NCI-H1092 (cell line): ENCODE measurements at places on chromosomes 3 and 15.

DNA sequence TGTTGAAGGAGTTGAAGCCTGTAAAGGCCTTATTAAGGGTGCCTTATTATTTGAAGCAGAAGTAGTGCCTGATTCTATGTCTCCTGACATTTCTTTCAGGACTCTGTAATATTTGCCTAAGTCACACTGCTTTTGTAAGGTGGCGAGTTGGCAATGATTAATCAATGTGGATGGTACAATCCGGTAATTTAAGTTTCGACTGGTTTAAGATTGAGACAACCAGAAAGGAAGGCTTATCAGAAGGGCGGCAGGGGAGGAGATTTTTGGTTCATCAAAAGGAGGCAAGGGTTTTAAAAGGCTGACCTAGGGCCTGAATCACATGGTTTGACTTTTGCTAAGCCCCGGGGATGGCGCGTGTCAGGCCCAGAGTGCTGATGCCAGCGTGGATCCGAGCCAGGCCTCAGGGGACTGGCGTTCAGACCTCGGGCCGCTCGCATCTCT is 830 bp upstream of the RNF13 start:
- no peak for DNase-seq

DNA sequence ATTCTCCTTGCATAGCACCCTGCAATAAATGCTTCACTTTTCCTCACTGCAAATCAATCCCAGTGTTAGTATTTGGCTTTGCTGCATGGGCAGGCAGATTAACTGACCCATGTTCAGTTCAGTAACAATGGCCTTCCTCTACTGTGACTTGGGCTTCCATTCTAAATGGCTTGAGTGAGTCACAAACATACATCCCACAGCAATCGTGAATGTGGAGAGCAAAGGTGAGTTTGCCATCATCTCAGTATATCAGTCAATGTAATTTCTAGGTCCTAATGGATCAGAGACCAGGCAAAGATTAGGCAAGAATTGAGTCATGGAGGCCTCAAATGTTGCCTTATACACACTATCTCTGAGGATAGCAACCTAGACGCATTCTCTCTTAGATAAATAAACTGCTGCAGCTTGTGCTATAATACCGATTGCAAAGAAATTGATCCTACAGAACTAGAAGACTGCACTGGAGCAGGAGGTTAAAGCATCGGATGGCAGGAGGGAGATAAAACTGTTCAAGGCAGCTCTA is 8.3 kb upstream of the ATP8B4 start:
- no peak for DNase-seq

GRCh38 chr3:14806641-14807263 is 12.0 kb upstream of the FGD5 start:
- DNase-seq, result no peak

DNA sequence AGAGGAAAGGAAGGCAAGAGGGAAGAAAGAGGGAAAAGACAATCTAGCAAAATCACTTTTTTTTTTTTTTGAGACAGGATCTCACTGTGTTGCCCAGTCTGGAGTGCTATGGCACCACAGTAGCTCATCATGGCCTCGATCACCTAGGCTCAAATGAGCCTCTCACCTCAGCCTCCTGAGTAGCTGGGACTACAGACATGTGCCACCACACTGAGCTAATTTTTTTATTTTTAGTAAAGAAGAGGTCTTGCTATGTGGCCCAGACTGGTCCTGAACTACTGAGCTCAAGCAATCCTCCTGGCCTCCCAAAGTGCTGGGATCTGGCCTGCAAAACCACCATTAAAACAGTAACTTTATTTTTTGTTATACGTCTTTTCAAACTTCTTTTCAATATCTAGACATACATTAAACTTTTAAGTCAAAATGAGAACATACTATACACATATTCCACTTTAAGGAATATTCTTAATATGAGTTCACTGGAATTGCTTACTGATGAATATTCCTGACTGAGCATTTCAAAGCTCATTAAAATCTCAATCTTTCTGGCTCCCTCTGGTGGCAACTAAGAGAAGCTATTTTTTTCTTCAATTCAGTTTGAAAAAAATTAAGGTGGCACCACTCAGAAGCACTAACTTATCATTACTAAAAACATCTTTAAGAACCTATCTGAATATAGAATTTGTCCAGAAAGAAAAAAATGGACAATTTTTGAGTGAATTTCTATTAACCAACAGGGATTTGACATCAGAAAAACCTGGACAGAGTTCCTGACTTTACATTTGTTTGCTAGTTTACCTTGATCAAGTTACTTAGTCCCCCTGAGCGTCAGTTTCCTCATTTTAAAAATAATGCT is 40.9 kb downstream of the UACA start:
- no peak for DNase-seq

- DNase-seq, result no peak
Measured at GRCh38 chr15:76932135-76932966, 802 bp downstream of the RCN2 start.

GRCh38 chr15:25714538-25714840 is 148.6 kb downstream of the ATP10A start:
- no peak for DNase-seq

DNA sequence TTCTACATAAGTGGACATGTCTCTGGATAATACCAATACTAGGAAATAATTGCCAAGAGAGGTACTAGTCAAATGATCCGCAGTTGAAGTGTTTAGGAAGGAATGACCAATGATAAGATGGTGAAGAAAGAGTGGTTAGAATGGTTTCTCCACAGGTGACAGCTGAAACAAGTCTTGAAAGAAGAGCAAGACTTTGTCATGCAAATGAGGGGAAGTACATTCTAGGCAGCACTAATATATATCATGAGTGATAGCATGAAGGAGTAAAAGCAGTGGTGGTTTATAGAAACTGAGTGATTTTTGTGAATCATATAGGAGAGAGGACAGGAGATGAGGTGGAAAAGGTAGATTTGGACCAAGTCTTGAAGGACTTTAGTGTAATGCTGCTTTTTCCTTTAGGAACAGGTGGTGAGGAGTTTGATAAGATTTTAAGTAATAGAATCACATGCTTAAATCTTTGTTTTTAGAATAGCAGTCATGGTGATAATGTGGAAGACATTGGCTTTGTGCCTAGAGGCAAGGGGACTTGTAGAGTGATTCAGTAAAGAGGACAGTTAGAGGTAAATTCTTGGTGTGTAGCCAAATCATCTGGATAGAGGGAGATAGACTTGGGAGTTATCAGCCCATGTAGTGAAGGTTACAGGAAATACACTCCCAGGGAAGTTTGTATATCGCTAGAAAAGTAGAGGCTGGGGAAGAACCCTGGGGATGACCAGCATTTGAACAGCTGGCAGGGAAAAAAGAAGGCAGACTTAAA is 31.9 kb downstream of the SLMAP start:
- DNase-seq, result no peak

DNA sequence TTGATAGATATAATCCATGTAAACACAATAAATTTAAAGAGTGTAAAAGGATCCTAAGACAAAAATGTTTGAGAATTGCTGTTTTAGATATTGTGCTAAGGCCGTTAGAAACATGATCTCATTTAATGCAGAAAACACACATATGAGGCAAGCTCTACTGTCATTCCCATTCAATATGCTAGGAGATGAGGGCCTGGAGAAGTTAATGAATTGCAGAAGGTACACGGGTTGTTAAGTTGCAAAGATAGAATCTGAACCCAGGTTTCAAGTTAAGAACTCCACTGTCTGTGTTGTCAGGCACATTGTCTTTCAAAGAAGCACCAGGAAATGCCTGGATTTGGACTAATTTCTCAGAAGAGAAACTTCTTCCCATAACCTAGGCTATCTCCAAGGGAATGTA is 65.1 kb upstream of the SAMMSON start:
- DNase-seq, result no peak

- DNase-seq, result no peak
Measured at GRCh38 chr15:100196326-100197058, 145.3 kb downstream of the ADAMTS17 start.

GRCh38 chr3:10941972-10942371 is 50.6 kb upstream of the SLC6A1 start:
- DNase-seq, result no peak

DNA sequence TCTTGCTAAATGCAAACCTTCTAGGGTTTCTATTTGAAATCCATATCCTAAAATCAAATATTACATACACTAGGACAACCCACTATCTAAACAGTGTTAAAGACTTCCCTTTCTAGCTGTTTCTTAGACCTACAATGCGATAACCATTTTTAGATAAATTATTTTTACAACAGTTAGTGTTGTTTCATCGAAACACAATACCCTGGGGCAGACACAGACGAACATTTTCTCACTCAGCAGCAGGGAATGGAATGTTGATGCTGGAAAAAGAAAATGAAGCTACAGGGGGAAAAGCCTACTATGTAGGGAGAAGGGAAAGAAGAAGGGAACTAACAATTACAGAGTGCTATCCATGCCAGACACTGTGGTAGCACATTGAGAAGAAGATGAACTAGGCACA is 6.0 kb upstream of the HERC1 start:
- DNase-seq, result no peak

GRCh38 chr3:46893146-46893748 is 15.7 kb downstream of the PTH1R start:
- no peak for DNase-seq

DNA sequence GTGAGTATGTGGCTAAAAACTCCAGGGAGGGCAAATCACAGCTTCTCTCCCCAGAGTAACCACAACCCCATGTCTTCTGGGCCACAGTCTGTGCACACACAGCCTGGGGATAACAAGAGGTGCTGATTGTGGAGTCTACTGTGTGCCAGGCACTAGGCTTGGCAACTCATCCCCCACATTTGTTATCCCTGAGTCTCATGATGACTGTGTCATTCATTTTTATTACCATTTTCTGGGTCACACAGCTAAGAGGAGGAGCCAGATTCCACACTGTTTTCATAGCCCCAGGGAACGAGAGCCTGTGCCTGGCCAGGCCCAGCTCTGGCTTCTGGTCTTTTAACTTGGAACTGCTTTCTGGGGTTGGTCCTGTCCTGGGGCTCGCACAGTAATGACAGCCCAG is 34.5 kb downstream of the ESYT3 start:
- no peak for DNase-seq

GRCh38 chr3:103499132-103499900 is 1064.5 kb downstream of the ZPLD1 start:
- no peak for DNase-seq

GRCh38 chr3:141840737-141841544 is 35.5 kb upstream of the ATP1B3 start:
- no peak for DNase-seq

- DNase-seq, result no peak
Measured at GRCh38 chr15:38994310-38994709, 429.7 kb upstream of the RASGRP1 start.

GRCh38 chr3:149790268-149790667 is 2.1 kb downstream of the ANKUB1 start:
- no peak for DNase-seq

- no peak for DNase-seq
Measured at GRCh38 chr15:89991312-89991711, 9.8 kb upstream of the ZNF710 start.

- no peak for DNase-seq
Measured at GRCh38 chr3:143090976-143091837, 28.4 kb upstream of the CHST2 start.

DNA sequence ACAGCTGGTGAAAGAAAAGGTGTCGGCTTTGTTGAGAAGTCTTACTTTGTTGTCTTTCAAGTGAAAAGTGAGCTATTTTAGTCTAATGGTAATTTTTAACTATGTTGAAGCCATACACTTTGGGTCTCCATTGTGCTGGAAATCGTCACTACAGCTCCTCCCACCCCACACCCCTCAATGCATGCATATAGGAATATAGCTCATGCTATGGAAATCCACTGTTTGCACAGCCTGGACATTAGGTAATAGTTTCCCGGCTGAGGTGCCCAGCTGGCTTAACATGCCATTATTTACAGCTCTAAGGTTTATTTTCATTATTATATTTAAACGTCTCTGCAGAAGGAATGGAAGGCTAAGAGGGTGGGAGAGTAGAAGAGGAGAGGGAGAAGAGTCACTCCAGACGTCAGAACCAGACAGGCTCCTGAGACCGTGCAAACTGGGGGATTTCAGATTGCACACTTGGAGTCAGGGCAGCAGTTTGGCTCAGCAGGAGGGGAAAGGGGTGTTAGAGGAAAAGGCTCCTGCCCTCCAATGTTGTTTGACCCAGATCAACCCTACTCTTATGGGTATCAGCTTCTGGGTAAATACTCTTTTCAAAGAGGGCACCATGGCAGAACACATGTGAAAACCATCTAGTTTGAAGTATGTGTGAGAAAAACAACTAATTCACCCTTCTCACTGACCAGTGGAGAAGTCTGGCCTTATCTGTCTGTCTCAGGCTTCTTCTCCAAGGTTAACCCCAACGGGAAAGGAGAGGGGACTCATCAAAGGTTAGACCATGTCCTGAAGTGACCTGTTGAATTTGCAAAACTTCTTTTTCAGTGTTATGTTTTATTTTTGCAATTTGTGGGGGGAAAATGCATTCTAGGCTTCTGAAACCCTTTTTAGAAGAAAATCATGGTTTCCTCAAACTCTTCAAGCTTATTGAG is 218.7 kb upstream of the CTDSPL start:
- no peak for DNase-seq

DNA sequence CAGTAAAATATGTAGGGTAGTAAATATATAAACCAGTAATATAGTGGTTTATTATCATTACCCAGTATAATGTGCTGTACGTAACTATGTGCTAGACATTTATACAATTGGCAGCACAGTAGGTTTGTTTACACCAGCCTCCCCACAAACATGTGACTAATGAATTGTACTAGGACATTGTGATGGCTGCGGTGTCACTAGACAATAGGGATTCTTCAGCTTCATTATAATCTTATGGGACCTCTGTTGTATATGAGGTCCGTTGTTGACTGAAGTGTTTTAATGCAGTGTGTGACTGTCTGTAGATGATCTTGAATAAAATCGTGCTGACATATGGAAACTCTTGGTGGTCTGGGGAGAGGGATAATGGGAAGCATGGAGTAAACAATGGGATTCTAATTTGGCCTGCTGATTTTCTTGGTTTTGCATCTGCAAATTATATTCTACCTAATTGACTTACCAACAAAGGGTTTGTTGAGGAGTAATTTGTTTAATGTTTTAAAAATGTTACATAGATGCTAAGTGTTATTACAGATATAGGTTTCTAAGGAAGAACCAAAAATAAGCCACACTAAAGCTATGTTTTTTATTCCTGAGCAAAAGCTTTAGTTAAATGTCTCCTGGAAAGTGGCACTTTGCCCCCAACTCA is 496.5 kb upstream of the TBL1XR1 start:
- no peak for DNase-seq

- no peak for DNase-seq
Measured at GRCh38 chr3:57151021-57151449, 14.1 kb downstream of the IL17RD start.

DNA sequence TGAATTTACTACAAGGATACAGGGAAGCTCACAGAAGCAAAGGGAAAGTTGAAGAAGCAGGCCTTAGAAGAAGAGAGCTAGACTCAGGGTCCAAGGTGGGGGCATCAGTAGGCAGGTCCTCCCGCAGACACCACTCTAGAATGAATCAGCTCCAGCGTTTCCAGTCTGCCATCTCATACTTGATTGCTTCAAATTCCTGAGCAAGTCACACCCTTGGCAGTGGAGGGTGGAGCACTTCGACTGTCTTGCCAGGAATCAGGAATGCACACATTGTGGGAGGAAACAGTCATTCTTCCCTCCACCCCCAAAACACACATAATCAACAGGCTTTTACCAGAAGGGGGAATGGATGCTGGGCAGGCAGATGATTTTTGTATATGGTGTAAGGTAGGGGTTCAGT is 78.5 kb downstream of the CHCHD6 start:
- DNase-seq, result no peak
